Stimulated activated CD8-positive, alpha-beta memory T cell treated with anti-CD3 and anti-CD28 coated beads, Interleukin-4, amount 100 ng/mL, for 4 hours (primary cell): ENCODE measurements at places on chromosomes 6 and 20.

DNA sequence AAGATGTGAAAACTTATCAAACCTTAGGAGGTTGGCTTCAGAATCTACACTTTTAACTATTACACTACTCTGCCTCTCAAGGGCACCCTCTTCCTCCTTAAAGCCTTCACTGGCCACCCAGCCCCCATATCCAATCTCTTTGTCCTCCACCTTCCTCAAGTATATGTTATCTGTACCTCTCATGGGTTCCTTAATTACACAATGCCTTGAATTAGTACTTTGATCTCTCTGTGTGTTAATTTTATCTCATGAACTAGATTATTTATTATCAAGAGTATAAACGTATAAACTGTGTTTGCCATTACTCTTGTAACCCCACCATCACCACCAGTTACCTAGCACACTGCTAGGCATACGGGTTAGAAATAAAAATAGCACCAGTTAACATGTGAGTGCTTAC lies 83.3 kb downstream of the NCR2 start:
- no peak for DNase-seq

GRCh38 chr20:45306431-45306982 lies at the start of gene RBPJL:
Gene RBPJL (plus strand): TSS chr20:45306840. CDS start chr20:45306923, 83 bp downstream.
- no peak for DNase-seq

DNA sequence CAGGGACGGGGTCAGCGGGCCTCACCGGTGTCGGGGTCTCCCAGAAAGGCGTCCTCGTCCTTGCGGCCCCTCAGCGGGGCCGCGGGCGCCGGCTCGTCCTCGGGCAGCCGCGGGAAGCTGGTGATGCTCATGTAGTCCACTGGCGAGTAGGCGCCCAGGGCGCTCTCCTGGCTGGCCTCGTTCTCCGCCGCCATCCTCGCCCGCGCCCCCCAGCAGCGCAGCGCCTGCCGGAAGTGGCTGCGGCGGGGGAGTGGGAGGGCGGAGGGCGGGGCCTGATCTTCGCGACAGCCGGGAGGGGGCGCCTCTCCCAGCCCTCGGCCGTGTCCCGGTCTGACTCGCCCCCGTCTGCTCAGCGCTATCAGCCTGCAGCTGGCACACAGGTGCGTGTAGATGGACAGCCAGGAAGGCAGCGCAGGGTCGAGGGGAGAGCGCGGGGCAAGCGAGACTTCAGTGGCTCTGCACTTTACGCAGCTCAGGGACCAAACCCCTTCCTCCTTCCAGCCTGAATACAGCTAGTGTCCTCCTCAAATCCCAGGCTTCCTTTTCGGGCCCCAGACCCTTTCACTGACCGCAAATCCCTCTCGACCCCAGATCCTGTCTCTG lies at the start of gene GGT7:
GGT7 (minus strand) TSS at position 235 of the 603 bp plus-strand sequence; CDS start at position 194, 41 bp downstream.
- DNase-seq: peak; percentile 71

DNA sequence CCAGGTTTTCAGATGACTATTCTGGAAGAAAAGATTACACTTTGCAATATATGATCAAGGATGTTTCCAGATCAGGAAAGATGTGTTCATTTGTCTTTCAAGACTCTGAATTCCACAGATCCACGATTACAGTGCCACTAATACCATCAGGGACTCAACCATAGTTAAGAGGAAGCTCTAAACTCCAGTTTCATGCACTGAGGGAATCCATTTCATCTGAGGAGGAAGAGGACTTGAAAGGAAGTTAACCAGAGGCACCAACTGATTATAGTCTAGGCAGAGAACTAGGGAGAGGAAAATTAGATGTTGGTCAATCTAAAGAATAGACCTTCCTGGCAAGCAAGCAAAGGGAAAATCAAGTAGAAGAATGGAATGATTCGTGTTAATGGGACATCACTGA lies 218.3 kb upstream of the PRDM1 start:
- DNase-seq: no peak

GRCh38 chr6:159961528-159961927 lies 7.4 kb upstream of the IGF2R start:
- no peak for DNase-seq

GRCh38 chr6:26241033-26241895 lies 123.7 kb upstream of the BTN3A2 start:
- no peak for DNase-seq
